NK-92 treated with Interleukin-12 subunit alpha and Interleukin-12 subunit beta, amount 100 ng/mL, for 24 hours (cell line): ENCODE measurements at places on chromosomes 7 and 10.

DNA sequence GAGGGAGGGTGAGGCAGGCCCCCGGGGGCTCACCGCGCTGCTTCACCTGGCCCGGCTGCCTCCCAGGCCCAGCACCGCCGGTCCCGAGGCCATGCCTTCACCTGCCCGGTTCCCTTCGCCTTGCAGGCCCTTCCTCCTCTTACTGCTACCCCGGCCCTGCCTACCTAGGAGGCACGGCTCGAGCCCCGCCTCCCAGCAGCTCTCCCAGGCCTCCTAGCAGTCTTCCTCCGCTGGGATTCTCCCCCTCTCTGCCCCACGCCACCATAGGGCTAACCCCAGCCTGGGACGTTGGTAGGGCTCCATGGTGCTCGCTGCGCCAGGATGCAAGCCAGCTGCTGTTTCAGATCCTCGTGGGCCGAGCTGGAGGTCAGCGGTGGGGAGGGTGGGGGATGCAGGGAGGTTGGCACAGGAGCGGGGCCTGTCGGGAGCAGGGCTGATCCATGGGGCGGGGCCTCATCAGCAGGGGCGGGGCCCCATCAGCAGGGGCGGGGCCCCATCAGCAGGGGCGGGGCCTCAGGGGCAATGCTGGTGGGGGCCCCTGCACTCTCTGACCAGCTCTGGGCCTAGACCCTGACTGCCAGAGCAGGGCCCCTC, 63.3 kb downstream of the RASGEF1A start:
- DNase-seq, result no peak

- no peak for DNase-seq
Observed at GRCh38 chr7:23691320-23691719, 11.3 kb downstream of the FAM221A start.

DNA sequence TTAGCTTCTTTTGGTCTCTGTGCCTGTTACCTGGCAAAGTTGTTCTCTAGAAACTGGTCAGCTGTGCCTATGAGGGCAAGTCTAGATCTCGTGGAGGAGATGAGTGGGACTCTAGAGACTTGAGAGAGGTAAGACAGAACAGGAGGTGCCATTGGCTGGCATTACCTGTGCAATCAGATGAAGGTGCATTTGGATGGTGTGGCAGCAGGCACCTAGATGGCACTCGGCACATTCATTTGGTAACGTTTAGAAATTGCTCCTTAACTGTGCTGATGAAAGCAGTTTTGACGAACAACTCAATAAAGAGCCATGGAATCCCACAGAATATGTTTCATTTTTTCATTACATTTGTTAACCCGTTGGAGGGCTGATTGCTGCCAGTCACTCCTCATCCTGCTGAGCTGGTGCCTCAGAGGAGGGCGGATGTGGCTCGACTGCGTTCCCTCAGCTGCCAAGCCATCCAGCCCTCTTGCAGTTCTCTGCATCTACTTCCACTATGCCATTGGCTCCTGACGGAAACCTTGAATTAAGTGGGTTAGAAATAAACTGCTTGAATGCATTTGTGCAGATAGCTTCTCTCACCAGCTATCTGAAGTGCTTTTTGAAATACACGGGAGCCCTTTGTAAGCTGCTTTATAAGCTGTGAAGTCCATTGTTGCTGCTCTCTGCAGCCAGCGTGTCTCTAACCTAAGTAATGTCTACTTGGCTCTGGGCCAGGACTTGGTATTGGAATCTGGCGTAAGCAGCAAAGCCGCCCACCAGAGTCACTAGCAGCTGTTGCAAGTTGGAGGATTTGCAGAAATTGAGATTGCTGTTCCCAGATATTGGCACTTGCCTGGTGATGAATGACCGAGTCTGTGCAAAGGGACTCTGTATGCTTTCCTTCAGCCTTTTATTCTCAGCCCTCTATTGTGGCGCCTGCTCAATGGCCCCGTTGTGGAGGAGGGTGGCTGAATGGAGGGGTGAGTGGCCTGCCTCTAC, 87.4 kb downstream of the LRRC4 start:
- DNase-seq, result no peak

DNA sequence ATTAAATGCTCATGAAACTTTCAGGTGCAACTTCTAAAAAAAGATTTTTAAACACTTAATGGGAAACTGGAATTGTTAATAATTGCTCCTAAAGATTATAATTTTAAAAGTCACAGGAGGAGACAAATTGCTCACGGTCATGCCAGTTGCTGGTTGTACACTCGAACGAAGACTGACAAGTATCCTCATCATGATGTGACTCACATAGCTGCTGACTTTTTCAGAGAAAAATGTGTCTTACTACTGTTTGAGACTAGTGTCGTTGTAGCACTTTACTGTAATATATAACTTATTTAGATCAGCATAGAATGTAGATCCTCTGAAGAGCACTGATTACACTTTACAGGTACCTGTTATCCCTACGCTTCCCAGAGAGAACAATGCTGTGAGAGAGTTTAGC, 79.3 kb downstream of the ITGB8 start:
- DNase-seq, result no peak

DNA sequence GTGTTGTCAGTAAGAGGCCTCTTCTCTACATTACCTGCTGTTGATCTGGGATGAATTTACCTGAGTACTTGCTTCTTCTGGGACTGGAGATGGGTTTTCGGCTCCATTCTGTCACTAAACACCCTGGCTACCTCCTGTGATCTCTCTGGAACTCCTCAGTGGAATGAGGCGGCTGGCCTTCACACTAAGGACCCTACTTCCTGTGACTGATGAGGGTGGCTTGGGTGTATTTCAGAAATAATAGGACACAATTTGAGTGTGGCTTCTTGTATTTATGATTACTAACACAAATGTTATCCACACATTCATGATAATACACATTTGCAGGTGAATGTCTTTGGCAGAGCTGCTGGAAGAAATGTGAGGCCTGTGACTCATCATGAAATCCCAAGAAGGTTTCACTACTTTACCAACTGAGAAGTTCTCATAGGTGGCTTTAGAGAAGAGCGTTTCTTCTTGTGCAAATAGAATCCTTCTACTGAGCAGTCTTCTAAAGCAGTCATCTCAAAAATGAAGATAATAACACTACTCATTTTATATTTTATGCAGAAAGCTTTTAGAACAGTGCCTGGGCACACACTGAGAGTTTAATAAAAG, 21.3 kb upstream of the EVX1 start:
- DNase-seq, result no peak

DNA sequence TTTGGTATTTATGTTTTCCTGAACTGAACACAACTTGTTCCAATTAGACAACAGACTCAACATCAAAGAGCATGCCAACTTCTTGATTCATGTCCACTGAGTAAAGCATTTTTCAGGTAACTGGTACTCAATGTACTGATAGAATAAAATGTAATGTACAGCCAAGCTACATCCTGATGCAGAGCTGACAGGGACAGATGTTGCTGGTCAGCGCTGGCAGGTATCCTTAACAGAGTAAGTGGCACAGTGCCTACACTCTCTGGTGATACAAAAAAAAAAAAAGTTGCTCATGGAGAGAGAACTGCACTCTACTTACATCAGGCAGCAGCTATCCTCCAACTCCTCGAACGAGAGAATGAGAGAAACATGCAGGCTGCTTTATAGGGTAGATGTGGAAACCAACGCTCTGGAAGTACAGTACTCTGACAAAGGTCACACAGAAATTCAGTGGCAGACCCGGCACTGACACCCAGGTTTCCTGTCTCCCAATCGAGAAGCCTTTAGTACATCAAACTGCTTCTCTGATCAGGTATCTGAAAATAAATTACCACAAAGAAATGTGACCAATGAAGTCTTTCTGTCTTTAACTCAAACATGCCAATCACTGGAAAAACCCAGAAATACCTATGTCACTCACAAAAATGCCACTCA, 4.6 kb downstream of the ITGB1 start:
- DNase-seq, result no peak

DNA sequence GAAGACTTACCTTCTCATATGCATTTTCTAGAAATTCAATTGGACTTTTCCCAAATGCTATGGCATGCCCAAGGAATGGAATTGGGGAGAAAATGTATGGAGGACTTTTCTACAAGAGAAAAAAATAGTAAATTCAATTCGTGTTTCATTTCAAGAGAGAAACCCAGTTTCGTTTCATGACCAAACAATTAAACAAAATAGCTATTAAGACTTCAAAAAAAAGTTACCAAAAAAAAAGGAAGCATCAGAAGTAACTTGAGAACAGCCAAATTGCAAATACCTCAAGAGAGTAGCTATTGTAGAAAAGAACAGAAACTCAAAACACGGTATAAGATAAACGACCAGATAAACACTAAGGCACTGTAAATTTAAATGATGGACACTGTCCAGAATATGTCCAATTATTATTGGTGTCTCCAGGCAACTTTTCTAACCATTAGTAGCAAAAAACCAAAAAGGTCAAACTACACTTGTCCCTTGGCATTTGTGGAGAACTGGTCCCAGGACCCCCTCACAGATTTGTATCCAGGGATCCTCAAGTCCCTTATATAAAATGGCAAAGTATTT, 2.4 kb downstream of the CYP51A1 start:
- DNase-seq, result no peak
